ENCODE measurements at places on chromosomes 5 and 9.

GRCh38 chr5:172689801-172690200 is 48.7 kb downstream of the NEURL1B start:
- DNase-seq: no peak

GRCh38 chr5:2749514-2750025 is 1.9 kb downstream of the IRX2 start:
- DNase-seq: no peak

GRCh38 chr5:154756009-154756867 is 1.1 kb downstream of the LARP1 start:
- peak; percentile 20 for DNase-seq

DNA sequence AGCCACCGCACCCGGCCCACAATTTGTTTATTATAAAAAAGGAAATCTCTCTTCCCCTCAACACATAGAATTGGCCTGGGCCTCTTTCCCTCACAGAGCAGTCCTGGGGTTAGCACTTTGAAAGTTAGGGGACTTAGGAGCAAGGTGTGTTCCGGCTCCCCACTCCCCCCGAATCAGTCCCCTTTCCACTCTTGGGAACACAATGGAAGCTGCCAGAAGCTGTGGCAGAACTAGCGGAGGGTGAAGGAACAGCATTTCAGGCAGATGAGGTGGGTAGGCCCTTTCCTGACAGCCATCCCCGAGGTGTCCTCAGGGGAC is 16.4 kb upstream of the C5orf47 start:
- DNase-seq: no peak

DNA sequence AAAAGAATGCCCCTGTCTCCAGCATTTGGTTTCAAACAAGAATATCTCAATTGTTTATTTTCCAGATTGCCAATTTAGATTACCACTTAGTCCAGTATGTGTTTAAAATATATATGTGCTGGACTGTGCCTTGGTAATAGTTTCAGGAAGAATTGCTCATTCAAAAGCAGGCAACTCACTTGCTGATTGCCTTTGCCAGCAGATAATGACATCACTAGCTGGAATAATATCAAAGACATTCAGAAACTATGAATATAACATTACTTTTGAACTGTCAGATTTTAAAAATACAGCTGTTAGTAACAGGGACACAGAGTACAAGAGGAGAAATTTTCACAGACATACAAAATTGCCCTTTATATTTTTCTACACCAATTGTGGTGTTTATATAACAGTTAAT is 96.0 kb upstream of the ITGA2 start:
- no peak for DNase-seq

DNA sequence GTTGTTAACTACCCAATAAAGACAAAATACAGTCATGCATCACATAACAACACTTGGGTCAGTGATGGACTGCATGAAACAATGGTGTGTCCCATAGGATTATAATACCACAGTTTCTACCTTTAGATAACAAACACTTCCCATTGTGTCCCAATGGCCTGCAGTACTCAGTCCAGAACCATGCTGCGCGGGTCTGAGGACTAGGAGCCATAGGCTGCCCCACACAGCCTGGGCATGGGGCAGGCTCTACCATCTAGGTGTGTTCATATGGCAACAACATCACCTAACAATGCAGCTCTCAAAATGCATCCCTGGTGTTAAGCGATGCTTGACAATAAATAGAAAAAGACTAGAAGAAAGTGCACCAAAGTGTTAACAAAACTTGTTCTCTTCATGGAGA is 6.8 kb downstream of the IPPK start:
- DNase-seq: no peak

DNA sequence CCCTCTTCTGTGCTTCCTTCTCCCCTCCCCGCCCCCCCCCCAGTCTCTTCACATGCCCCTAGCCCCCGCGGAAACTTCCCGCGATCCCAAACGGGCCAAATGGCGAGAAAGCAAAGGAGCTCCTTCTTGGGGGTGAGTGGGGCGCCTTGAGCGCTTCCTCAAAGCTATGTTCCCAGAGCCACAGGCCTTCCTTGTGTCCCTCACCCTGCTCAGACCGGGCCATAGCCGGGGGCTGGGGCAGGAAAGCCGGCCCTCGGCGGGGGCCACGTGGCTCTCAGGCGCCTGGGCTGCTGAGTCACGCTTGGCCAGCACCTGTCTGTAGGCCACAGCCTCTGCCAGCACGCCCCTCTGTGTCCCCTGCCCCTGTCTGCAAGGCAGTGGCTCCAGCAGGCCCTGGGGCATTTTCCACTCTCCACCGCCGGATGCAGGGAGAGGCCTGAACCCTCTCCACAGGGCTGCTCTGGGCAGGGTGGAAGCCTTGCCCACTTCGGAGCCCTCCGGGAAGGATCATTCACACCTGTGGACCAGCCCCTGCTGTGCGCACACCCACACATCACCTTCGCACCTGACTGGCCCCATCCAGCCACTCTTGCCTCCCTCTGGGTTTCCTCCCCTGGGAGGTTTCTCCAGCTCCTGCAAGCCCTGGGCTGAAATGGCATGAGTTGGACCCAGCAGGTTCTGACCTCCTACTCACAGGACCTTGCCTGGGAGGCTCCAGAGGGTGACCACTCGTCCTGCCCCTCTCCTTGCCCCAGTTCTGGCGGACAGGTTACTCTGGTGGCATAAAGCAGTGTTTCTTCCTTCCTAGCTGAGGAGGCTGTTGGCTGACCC is 1.2 kb upstream of the SQSTM1 start:
- DNase-seq: peak; percentile 34

DNA sequence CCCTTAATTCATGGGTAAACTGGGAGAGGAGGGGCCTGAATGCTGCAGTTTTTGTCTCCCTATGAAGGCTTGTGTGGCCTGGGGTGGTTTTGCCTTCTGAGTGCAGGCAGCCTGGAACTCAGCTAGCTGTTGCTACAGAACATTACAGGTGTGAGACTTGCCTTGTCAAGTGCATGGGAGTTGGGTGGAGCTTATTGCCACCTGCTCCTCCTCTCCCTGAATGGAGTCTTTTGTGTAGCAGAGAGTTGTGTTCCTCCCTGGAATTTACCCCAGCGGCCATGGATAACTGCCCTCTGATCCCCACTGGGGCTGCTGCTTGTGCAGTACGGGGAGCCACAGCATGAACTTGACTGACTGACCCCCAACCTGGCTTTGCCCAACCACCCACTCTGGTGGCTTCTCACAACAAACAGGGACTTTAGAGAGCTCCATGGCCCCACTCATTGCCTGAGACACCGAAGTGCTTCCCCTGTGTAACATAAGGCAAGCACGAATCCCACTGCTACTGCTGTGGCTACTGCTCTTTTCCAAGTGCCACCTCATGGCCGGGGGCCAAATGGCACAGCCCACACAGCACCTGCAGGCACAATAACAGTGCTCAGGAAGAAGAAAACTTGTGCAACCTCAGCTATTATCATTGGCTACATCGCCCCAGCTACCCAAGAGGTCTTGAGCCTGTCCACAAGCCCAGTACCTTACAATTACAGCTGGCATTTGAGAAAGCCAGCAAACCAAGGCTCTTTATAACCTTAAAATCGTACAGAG is 942.9 kb downstream of the CDH18 start:
- no peak for DNase-seq

Measured in activated gamma-delta T cell treated with Interleukin-2 at 50 U/mL for 16 hours (primary cell).